ENCODE measurements at places on chromosomes 5 and 9. TPM values are rescaled to one million over a fixed set of nuclear protein-coding genes. Genes with fewer than 3 reads are reported as not detected.

DNA sequence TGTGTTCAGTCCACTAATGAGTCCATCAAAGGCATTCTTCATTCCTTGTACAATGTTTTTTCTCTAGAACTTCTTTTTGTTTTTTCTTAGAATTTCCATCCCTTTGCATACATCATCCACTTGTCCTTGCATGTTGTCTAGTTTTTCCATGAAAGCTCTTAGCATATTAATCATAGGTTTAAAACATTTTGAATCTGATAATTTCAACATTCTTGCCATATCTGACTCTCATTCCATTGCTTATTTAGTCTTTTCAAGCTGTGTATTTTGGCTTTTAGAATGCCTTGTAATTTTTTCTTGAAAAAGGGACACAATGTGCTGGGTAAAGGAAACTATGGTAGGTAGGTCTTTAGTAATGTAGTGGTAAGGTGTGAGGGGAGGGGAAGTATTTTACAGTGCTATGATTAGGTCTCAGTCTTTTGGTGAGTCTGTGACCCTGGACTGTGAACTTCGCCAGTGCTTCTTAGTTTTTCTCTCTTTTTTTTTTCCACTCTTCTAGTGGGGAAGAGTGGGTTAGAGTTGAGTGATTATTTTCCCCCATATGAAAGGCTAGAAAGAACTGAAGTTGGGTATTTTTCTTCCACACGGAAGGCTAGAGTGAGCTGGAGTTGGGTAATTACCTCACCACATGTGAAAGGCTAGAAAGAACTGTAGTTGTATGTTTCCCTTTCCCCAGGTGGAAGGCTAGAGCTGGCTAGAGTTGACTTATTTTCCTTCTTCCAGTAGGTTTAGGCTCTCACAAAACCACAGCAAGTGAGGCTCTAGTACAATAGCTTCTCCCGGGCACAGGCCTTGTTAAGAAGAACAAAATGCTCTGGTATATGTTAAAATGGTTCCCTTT is 172.1 kb downstream of the SNX18 start:
- no peak for DNase-seq

DNA sequence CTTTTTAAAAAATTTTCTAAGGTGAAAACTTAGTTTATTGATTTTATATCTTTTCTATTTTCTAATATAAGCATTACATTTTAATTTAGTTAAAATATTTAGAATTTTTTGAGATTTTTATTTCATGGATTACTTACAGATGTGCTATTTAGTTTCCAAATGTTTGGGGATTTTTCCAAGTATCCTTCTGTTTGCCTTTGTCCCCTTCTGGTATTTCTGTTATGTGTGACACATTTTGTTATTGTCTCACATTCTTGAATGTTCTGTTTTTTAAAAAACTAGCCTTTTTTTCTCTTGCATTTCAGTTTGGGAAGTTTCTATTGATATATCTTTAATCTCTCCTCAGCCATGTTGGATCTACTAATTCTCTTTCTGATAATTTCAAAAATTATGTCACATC is 234.9 kb downstream of the FAM170A start:
- no peak for DNase-seq

GRCh38 chr5:110757118-110757729 is 18.4 kb downstream of the SLC25A46 start:
- peak; percentile 59 for DNase-seq

DNA sequence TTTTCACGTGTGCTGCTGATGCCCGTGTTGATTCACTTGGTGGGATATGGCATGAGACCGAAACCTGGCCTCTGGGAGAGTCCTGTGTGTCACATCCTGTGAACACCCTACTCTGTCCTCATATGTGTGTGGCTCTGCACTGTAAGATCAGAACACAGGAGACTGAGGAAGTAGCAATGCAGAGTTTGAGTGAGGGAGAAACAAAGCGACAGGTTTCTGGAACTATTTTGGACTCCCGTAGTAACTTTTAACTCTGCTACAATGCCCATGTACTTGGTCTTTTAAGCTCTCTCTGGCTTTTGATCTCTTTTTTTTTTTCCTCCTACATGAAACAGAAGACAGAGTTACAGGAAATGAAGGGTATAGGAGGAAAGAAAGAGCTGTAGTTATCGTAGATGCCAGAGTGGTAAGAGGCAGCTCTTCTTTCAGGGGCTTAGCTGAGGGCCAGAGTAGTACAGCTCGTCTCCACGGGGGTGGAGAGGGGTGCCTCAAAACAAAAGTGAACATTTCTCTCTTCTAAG is 26.6 kb downstream of the GRAMD2B start:
- peak; percentile 76 for DNase-seq

GRCh38 chr5:34959323-34959722 is 30.0 kb downstream of the DNAJC21 start:
- DNase-seq: peak; percentile 11

OR1Q1 gene
- not detected for total RNA-seq

DNA sequence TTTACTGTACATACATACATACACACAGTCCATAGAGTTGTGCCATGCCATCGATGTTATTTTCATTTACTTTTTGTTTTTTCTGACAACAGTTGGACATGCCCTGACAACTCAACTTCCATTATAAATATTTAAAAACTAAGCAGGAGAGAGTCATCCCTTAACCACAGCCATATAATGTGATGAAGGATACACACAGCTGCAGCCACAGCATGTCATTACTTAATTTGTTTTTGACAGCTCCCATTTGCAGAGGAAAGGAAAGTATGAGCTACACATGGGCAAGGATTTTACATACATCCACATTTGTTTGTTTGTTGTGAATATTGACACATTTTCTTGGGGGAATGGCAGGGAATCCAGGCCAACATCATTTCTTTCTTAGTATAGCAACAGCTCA is 91.5 kb upstream of the TUT7 start:
- DNase-seq: no peak

TMEM252 gene
- total RNA-seq: not detected

DNA sequence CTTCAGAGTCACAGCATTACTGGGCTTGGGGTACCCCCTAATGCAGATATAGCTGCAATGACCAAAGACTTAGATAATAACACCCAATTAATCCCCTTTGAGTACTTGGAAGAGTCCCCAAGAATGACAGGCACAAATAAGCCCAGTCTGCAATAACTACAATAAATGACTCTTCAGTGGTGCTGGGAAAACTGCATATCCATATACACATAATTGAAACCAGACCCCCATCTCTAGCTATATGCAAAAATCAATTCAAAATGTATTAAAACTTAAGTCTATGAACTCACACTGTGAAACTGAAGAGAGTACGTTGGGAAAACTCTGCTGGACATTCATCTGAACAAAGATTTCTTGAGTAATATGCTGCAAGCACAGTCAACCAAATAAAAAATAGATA is 422.5 kb downstream of the CDH18 start:
- no peak for DNase-seq

LHX3 gene
- not detected for total RNA-seq

Measured in lung microvascular endothelial cell (primary cell).